ENCODE measurements at places on chromosomes 6 and 20. TPM values are rescaled to one million over a fixed set of nuclear protein-coding genes. Genes with fewer than 3 reads are reported as not detected.
A peak's percentile ranks its signal among the peaks of the same experiment; 100 is the strongest.

The EYS gene
- 0.27 TPM for total RNA-seq

The GRM4 gene
- not detected for total RNA-seq

The GMPR gene
- 36.3 TPM for total RNA-seq

The FNDC1 gene
- not detected for total RNA-seq

DNA sequence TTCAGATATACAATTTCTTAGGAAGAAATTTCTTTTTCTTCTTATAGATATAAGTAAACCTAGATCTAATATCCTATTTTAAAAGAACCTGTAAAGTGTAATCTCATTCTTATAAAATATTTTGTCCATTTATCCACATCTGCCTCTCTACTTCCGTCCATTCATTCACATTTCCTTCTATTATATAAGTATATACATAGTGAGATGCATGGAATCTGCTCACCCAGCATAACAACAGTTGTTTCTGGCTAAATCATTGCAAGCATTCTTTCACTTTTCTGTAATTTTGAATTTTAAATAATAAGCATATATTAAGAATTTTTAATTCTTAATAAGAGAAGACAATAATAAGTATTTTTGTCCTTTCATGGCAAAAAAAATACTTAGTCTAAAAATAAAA lies 45.4 kb downstream of the CEP162 start:
- DNase-seq, result peak; percentile 66

The HDDC2 gene
- total RNA-seq, result 12.6 TPM

DNA sequence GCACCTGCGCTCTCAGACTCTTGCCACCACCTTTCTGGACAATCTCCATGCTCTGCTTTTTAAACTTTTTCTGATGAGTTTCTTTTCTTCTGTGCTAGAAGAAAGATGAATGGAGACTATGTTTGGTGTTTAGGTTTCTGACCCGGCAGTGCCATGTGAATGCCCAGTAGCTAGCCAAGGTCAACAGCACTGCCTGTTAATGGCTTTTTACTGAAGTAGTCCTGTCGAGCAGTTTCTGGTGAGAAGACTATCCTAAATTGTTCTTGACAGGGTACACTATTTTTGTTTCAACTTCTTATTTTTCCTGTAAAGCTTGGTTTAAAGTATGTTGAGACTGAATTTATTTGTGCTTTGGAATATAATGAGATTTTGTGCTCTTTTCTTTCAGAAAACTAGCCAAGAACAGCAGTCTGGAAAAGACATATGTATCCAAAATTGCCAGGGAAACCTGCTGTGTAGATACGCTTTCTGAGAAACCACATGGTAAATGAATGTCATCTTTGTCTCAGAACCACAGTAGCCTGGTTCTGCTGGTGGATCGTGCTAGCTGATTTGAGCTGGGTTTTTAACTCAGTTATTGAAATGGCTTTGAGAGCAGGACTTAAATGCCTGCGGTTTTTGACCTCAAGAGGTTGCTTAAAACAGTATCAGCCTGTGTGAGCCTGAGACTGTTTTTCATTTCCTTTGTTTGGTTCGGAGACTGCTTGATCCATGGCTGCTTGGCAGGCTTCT lies 48.1 kb downstream of the KCNS1 start:
- no peak for DNase-seq

- DNase-seq, result no peak
These were observed 5.2 kb upstream of the CEBPB start for GRCh38 chr20:50185426-50185825.

The ROS1 gene
- total RNA-seq, result not detected

The RBM38 gene
- total RNA-seq, result 27.5 TPM

DNA sequence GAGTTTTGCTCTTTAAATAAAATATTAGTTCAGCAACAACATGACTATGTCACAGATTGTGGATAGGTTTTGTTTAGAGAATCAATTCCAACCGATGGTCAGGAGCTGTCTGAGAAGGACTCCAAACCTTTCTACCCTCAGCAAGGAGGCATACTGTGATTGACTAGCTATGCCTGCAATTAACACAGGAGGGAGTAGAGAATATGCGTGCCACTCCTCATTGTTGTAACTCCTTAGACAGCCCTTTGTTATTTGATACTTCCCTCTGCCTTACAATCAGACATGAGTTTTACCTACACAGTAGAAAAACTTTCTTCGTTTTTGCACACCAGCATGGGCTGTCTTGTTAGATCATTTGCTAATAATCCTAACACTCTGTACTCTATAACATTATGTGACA lies 796.5 kb downstream of the PRIM2 start:
- DNase-seq, result no peak

DNA sequence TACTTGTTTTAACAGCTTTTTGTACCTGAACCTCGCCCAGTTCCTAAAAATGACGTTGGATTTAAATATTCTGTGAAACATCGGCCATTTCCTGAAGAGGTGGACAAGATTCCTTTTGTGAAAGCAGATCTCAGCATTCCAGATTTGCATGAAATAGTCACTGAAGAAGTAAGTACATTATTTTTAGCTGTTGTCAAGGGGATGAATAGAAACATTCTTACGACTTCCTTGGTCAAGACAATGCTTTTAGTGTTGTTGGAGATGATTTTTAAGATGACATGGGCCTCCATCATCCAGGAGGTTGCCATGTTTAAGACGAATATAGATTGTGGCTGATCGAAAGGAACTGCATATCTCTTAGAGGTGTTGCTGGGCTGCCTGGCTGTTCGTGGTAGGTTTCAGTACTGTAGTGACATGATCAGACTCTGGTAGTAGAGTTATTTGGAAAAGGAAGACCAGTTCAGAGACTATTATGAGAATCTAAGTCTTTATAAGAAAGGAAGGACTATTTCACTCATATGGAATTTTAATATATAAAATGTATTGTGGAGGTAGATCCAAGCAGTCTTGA lies 29.9 kb upstream of the ADIG start:
- DNase-seq, result no peak

DNA sequence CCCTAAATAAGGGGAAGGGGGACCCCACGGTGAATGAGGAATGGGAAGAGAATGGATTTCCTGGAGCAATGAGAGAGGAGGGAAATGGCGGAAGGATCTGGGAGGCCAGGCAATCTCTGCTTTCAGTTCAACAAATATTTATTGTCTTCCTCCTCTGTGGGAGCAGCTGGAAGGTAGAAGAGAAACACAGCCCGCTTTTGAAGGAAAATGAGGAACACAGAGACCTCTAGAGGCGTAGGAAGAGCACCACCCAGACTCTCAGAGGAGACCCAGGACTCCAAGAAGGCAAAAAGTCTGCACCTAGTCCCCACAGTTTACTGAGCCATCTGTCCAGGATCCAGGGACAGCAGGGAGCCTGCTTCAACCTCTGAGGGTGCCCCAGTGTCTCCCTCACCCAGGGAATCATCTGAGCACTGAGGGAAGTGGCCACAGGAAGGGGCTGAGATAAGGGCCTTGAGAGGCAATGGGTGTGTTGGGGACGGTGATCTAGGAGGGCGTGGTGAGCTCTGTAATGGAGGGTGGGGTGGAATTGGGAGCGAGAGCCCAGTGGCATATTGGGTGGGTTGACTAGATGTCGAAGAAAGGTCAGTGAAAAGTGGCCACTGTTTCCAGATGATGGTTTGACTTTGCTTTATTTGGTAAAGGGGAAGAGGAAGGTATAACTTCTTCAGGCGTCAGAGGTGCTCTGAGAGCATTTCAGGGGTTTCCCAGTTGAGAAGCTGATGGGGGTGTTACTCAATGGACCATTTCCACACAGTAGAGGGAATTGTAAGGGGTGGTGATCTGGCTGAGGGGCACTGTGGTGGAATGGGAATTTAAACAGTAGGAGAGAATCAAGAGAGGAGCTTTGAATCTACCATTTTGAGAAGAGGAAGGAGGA lies 610 bp downstream of the PSORS1C1 start:
- DNase-seq, result peak; percentile 51

- DNase-seq, result no peak
These were observed 500.8 kb downstream of the PRKN start for GRCh38 chr6:162226803-162227202.

DNA sequence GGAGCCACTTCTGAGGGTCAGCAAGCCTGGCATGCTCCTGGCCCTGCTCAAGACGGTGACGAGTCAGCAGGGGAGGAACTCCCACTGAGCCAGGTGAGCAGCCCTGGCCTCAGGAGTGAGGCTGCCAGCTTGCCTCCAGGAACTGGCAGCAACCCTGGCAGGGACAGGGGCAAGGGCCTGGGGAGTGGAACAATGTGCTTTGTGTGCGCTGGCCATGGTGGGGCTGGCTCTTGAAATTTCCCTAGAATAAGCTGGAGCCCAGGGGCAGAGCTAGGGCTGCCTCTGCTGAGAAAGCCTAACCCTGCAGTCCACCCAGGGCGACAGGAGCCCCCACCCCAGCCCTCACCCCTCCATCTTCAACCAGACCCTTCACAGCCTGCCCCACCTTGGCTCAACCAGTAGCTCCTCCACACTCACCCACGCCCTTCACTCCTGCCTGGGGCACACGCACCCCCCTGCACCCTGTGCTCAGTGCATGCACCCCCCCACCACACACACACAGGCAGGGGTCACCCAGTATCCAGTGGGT lies 88.0 kb downstream of the MRPL14 start:
- DNase-seq, result no peak

The FILIP1 gene
- total RNA-seq, result 12.6 TPM

DNA sequence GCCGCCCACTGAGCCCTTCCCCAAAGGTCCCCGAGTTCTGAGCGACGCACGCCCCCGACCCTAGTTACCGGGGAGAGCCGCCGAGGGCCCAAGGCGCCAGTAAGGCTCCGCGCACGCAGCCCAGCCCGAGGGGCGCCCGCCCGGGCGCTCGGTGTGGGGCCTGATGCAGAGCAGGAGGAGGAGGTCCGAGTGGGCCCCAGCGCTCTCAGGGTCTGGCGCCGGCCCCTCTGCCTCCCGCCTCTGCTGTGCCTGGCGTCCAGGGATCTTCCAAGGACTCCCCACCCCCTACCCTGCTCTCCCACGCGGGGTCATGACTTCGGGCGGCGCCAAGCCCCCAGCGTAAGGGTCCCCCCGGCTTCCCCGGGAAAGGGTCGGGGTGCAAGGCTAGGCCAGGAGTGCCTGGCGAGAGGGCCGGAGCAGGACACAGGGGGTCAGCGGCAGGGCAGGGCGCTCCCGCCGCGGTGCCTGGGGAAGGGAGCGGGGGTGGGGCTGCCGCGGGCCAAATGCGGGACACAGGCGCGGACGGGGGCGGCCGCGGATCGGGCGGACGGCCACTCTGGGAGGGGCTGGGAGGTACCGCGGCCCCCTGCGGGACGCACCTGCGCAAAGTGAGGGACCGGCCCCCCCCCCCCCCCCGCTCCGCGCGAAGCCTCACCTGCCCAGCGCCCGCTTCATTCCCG lies 637 bp downstream of the ABHD12 start:
- peak; percentile 34 for DNase-seq

DNA sequence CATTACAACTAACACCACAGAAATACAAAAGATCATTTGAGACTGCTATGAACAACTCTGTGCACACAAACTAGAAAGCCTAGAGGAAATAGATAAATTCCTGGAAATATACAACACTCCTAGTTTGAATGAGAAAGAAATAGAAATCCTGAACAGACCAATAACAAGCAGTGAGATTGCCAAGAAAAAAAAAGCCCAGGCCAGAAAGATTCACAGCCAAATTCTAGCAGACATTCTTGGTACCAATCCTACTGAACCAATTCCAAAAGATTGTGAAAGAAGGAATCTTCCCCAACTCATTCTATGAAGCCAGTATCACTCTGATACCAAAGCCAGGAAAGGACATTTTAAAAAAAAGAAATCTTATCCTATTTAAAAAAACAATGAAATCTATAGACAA lies 7.0 kb upstream of the CDK19 start:
- DNase-seq, result no peak

DNA sequence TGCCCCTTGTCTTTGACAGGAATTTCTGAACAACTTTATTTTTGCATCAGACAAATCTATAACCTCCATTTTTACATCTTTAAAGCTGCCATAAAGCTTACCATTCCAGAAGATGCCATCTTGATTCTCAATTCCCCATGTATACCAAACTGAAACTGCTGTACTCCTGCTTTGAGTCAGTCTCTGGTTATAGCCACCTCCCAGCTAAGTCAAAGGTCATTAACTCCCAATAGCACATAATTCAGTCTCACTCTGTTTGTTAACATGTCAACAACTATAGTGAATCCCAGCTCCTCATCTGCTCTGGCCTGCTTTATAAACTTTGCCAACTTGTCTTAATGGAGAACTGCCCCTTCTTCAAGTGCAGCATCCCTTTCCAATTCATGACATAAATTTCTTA lies 343.6 kb downstream of the FRK start:
- no peak for DNase-seq

DNA sequence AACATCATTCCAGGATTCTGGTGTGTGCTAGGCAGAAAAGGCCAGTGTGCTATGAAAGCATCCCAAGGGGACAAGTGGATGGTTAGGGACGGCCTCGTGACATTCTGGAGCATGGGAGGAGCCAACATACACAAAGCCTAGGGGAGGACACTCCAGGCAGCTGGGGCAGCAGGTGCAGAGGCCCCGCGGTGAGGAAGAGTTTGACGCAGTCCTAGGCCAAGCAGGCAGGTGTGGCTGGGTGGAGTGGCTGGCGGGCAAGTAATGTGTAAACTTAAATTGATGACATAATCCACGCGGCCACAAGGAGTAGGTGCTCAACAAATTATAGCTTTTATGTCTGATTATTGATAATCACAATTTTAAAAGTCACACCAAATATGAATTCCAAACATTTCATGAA lies 93.6 kb downstream of the TMEM242 start:
- no peak for DNase-seq

DNA sequence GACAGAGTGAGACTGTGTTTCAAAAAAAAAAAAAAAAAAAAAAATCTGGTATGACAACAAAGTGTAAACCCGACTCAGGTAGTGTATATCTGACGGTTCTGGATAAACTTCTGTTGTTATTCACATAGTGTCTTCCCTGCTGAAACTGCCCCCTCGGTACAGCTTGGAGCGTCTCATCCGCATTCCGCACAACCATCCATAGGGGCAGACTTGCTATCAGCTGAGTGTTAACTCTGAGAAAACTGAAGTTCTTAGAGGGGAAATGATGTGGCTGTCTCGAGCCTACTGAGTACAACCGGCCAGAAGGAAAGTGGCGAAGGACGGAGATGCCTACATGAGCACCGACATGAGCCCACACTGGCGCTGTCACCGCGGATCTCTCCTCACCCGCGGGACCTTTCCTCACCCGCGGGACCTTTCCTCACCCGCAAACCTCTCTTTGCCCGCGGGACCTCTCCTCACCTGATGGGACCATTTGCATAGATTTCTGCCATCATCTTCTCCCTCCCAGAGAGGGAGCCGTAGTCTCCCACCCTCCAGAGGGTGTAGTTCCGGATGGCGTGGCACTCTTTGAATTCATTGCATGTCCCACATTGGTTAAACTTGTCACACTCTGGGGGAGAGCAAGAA lies 9.8 kb downstream of the CTSZ start:
- DNase-seq, result no peak

DNA sequence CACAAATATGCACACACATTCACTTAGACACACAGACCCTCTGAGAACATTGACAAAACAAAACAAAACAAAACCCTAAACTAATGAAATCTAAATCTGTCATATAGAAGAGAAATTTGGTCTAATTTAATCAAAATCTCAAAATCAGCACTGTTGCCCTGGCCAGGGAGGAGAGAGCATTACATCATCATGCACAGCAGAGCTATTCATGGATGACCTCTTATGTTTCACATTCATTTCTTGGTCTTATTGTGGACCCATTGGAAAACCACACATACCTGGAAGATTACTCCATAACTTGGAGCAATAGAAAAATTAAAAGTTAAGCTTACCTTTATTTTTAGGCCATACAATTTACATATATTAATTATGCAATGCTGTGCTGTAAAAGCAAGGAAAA lies 1223.6 kb upstream of the GJE1 start:
- no peak for DNase-seq

Measured in endothelial cell of umbilical vein (primary cell).